ENCODE measurements at places on chromosomes 7 and 10.
A peak's percentile ranks its signal among the peaks of the same experiment; 100 is the strongest.

- peak; percentile 2 for DNase-seq
These were observed 736 bp upstream of the ITIH5 start for GRCh38 chr10:7667262-7668141.

GRCh38 chr7:100132697-100133151 is 6.0 kb downstream of the MBLAC1 start:
- peak; percentile 70 for DNase-seq

GRCh38 chr7:154231732-154232131 is 179.5 kb downstream of the DPP6 start:
- DNase-seq, result no peak

DNA sequence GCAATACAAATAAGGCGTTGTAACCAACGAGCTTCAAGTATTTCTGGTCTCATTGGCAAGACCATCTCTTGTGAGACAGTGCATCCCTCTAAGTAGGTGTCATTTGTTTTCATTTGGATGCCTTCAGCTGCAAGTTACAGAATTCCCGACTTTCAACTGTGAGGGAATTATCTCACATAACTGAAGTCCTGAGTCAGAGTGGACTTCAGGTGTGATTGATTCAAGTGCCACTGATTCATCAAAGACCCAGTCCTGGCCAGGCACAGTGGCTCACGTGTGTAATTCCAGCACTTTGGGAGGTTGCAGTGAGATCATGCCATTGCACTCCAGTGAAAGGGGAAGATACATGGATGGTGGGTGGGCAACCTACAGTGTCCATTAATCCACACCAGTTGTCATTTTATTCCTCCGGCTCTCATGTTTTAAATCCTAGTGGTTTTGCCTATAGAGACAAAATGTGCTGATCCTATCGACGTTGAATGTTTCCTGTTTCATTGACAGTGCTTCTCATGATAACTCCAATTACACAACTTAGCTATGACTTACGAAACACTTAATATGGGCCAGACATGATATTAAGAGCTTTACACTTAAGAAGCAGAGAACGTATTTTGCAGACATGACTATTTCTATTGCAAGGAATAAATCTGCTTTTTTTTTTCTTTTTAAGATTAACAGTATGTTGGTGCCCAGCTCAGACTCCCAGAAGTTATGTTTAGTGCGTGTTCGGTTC is 268.0 kb downstream of the FRMD4A start:
- no peak for DNase-seq

DNA sequence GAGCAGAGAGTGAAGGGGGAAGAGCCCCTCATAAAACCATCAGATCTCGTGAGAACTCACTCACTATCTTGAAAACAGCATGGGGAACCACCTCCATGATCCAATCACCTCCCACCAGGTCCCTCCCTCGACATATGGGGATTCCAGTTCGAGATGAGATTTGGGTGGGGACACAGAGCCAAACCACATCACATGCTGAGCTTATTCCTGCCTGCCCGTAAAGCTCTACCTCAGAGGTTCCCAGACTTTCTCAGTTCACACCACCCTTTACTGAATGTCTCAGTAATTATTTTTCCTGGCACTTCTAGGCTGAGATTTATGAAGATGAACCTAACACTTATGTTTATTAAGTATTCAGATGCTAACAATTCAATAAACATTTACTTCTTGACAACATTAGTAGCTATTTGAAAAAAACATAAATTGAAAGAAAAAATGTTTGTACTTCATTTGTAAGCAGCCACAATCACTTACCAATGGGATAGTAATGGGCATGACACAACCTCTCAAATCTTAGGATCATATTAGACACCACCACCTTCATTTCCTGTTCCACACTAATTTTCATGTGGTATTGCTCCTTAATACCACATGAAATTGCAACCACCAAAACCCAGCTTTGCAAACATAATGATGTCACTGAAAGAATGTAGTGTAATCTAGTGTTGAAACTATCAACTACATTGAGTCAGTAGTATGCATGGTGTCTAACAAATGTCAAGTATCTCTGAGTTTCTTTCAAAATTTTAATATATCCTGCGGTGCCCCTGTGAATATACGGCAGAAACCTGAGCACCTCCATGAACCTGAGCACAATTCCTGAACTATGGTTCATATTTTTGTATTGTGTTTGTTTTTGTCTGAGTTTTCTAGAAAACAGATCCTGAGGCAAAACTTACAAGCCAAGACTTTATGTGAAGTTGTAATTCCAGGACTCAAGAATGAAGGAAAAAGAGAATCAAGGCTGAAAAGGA is 4.5 kb upstream of the DGKI start:
- no peak for DNase-seq

DNA sequence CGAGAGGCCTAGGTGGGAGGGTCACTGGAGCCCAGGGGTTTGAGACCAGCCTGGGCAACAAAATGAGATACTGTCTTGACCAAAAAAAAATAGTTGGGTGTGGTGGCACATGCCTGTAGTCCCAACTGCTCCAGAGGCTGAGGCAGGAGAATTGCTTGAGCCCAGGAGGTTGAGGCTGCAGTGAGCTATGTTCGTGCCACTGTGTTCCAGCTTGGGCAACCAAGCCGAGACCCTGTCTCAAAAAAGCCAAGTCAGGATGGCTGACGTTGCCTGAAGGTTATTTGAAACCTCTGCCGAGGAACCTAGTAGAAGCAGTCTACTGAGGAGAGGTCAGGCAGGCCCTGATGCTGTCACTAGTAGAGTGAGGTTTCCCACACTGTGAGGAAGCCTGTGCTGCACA is 22.8 kb downstream of the DNAJB6 start:
- DNase-seq, result no peak

DNA sequence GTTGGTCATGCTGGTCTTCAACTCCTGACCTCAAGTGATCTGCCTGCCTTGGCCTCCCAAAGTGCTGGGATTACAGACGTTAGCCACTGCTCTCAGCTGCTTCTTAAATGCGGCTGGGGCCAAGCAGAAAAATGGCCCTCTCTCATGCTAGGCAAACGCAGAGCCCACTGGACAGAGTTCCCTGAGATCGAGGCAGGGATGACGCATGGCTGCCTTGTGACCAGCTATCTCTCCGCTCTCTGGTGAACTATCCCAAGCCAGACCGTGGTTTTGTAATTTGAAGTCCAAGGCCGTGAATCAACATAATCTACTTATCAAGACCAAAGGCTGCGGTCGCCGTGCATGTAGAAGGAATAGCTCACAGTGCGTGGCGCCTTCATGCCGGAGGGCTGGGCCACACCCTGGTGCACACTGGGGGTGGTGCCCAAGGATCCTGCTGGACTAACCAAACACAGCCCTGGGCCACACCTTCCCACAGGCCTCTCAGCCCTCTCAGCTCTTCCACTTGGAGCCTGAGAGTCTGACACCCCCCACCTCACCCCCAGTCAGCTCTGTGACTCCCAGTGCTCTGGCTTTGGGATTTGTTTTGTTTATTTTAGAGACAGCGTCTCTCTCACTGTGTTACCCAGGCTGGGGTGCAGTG is 88.1 kb upstream of the CUX1 start:
- no peak for DNase-seq

- peak; percentile 62 for DNase-seq
These were observed 34.4 kb downstream of the COL13A1 start for GRCh38 chr10:69835875-69836730.

DNA sequence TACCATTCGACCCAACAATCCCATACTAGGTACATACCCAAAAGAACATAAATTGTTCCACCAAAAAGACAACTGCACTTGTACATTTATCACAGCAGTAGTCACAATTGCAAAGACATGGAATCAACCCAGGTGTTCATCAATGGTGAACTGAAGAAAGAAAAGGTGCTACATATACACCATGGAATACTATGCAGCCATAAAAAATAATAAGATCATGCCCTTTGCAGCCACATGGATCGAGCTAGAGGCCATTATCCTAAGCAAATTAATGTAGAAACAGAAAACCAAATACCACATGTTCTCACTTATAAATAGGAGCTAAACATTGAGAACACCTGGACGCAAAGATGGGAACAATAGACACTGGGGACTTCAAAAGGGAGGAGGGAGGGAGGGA is 79.3 kb upstream of the NEBL start:
- DNase-seq, result no peak

DNA sequence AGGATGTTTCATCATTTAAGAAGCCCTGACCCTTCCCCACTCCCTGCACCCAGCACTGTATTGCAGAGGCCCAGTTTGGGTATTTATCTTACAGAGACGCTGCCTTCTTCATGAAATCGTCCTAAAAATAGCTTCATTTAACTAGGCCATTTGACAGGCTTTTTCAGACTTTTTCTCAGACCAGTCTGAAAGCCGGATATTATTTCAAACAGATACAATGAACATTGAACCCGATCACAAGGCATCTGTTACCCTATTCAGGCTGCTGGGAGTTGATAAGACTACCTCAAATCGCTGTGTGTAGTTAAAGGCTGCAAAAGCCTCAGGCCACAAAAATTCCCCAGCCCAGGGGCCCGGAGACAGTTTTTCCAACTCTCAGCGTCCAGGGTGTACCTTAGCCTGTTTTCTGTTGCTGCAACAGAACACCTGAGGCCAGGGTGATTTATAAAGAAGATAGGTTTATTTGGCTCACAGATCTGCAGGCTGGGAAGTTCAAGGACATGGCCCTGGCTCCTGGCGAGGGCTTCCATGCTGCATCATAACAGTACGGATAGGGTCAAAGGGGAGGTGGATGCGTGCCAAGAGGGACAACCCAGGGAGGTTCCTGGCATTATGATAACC is 130.7 kb upstream of the SH2B2 start:
- no peak for DNase-seq

DNA sequence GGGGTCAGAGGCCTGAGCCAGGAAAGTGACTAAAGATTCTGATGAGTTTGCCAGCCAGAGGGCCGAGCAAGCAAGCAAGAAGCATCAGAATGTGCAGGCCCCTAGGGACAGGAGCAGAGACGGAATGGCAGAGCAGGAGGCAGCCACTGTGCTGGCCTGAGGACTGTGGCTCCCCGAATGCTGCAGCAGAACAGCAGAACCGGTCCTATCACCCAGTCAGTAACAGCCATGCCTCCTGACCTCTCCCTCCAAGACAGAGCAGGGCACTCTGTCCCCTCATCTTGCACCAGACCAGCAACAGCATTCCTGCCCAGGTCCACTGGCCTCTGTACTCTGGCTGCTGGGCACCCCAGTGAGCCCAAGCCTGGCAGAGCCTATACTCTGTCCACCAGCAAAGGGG is 85.9 kb downstream of the ARHGAP22 start:
- DNase-seq, result no peak

- DNase-seq, result no peak
These were observed 121.7 kb downstream of the EVX1 start for GRCh38 chr7:27364344-27364758.

DNA sequence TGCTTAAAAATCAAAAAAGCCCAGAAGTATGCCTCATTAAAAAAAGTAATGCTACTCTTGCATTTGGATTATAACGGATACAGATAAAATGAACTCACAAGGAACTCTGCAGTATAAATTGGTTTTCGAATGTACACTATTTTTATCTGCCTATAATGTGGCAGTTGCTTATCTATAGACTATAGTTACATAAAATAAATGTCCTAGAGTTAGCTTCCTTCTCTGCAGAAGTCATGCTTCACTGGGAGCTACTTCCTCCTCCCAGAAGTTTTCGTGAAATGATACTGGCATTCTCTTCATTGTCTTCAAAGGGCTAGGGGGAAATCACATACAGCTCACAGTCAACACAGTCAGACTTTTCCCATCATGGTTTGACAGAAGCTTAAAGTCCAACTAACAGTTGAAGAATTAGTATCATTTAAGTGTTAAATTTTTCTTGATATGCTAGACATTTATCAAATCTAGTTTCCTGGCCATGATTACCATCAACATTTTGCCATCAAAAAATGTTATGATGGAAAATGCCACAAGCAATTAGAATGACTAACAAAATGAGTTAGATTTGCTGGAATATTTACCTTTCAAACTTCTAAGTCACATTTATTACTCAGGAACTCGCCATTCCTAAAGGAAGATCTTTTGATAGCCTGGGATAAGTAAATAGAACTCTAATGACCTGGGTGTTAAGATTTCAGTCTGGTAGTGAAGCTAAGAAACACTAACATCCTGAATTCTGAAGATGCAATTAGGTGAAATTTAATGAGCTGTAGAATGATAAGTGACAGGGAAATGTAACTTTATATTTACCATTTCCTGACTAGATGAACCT is 87.3 kb upstream of the TRIL start:
- DNase-seq, result no peak

- peak; percentile 63 for DNase-seq
These were observed 45.6 kb upstream of the LRRC4 start for GRCh38 chr7:128076796-128077271.

DNA sequence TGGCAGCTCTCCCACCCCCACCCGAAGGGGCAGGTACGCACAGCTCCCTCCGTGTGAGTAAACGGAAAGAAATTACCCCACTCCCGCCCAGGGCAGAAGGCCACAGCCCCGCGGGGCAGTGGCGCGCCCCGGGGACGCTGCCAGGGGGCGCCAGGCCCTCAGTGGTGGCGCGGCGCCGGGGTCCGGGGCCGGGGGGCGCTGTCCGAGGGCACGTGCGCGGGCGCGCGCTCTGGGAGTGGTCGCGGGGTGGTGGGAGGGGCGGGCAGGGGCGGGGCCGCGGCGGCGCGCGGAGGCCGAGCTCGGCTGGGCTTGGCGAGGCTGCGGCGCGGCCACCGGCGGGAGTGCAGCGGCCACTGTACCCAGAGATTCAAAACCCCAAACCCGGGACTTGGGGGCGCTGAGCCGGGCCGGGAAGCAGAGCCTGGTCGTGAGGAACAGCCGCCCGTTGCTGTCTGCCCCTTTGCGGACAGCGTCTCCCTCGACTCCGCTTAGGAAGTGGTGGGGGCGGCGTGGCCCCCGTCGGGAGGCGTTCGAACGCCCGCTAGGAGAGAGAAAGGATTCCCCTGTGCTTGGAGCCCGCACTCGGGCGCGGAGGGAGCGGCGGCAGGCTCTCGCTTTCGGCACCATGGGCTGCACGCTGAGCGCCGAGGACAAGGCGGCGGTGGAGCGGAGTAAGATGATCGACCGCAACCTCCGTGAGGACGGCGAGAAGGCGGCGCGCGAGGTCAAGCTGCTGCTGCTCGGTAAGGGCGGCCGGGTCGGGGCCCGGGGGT is at the start of gene GNAI1:
Gene GNAI1, plus strand, starts transcription at position 296 of the 773 bp plus-strand sequence. Its CDS starts 330 bp downstream, at position 626.
- DNase-seq, result peak; percentile 80

Data from NCI-H524 (cell line).